ENCODE measurements at places on chromosomes 12 and 14.

DNA sequence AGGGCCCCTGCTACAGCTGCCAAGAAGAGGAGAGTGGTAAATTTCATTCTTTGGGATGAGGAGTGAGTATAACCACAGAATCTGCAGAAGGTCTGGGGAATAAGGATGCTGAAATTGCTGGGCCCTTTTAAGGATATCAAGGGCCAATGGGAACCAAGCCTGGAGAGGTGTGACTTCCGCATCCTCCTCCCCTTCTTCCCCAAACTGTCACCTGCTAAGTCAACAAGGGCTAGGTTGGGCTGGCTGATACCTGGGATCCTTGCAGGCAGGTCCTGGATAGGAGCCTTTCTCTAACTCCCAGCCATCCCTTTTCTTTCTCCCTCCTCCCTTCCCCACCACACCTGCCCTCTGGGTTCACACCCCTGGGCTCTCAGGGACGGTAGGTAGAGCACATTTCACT lies at the start of gene LACRT:
Gene LACRT (minus strand): TSS at position 101 of the 400 bp plus-strand sequence. CDS start 54 bp downstream, at position 47.
- no peak for DNase-seq

- DNase-seq, result no peak
Observed at GRCh38 chr12:42686514-42687172, 97.1 kb upstream of the PRICKLE1 start.

- DNase-seq, result no peak
Observed at GRCh38 chr14:105281371-105282097, 19.3 kb downstream of the BRF1 start.

DNA sequence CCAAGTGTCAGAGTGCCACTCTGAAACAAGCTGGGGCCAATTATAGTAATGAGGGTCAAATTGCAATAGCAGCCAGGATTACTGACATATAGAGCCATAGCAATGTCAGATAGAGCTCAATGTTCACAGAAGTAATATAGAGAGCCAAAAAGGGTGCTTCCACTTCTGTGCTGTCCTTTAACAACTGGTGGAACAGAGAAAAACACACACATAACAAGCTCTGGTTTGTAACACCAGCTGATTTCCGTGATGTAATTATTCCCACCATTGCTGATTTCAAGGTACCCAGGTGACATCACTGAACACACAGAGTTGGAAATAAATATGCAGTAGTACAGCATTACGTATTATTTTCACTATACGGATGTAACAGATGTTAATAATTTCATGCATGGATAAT lies 3.0 kb upstream of the CLEC2B start:
- no peak for DNase-seq

- no peak for DNase-seq
Observed at GRCh38 chr12:101858361-101858760, 19.0 kb upstream of the DRAM1 start.

- no peak for DNase-seq
Observed at GRCh38 chr12:64714551-64714968, 44.6 kb downstream of the GNS start.

DNA sequence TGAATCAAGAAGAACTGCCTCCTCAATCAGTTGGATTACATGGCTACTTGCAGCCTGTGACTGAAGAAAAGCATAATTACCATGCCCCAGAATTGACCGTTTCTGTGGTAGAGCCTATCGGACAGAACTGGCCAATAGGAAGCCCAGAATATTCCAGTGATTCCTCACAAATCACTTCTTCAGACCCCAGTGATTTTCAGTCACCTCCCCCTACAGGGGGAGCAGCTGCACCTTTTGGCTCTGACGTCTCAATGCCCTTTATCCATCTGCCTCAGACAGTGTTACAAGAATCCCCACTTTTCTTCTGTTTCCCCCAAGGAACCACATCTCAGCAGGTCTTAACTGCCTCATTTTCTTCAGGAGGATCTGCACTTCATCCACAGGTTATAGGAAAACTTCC lies 80.8 kb downstream of the RAD52 start:
- DNase-seq, result no peak

- DNase-seq, result no peak
Observed at GRCh38 chr12:89369166-89369565, 16.9 kb upstream of the DUSP6 start.

- no peak for DNase-seq
Observed at GRCh38 chr14:69193721-69194120, 2.4 kb downstream of the EXD2 start.

DNA sequence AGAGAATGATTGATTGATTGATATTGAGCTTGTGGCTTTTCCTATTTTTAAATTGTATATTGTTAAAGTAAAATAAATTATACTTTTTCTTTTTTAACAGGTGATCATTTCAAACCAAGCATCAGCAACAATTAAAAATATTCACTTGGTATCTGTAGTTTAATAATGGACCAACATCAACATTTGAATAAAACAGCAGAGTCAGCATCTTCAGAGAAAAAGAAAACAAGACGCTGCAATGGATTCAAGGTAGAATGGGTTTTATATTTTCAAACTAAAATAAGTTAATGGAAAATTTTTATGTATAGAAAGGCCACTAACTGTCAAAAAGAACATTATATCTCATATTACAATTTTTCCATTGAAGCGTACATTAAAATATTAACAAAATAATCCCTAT lies 5.1 kb downstream of the SLCO1B3 start:
- no peak for DNase-seq

- DNase-seq, result no peak
Observed at GRCh38 chr14:78016532-78016931, 153.6 kb upstream of the NRXN3 start.

GRCh38 chr12:104058802-104059201 lies 5.5 kb upstream of the HCFC2 start:
- no peak for DNase-seq

- DNase-seq, result no peak
Observed at GRCh38 chr14:77151918-77152588, 10.5 kb upstream of the ZDHHC22 start.

DNA sequence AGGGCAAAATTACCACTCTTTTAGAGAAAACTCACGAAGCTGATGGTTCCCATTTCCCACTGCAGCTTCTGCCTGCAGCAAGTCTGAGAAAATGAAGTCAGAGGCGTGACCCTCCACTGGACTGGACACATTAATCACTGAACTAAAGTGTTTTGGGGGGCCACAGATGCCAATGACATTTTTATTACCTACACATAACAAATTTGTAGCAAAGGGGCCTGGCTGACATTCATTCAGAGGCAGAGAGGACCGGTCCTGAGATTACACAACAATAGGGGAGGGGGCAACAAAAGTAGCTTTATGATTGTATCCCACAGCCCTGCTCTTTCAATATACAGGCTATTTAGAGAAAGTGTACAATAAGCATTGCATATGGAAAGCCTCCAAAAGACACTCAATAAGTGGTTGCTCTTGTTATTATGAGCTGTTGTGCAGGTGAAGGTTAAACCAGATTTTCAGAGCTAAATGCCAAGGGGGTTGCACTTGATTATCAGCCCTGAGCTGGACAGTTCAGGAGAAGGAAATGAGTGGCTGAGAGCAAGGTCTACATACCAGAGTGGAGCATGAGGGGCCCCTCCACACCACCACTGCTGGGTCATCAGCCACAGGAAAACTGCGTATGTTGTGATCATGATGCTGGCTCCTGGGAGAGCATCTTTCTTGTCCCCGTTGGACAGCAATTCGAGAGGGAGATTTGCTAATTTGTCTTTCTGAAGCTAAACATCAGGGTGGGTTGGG lies 41.5 kb upstream of the CCDC60 start:
- no peak for DNase-seq

DNA sequence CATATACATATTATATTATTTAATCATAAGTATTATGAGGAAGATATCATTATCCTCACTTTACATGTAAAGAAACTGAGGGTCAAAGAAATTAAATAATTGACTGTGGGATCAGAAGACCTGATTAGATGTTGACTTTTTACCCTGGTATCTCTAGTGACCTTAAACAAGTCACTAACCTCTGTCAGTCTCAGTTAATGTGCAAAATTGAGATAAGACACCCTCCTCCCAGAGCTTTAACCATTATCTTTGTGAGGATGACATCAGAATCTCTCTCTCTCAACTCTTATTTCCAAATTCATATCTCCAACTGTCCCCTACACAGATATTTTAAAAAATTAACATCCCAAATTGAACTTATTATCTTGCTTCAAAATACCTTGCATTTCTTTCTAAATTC lies 177.8 kb downstream of the KLHL28 start:
- DNase-seq, result no peak

GRCh38 chr14:96181186-96182056 lies 23.2 kb upstream of the BDKRB2 start:
- DNase-seq, result no peak

- no peak for DNase-seq
Observed at GRCh38 chr14:73225496-73225895, 11.8 kb upstream of the PAPLN start.

- no peak for DNase-seq
Observed at GRCh38 chr12:31574803-31575575, 15.9 kb downstream of the DENND5B start.

Measured in activated T-cell treated with anti-CD3 and anti-CD28 coated beads, Interleukin-2, amount 50 U/mL, for 4 hours (primary cell).